Stimulated activated CD8-positive, alpha-beta memory T cell treated with anti-CD3 and anti-CD28 coated beads, Interleukin-7, amount 100 ng/mL, for 24 hours (primary cell): ENCODE measurements at places on chromosomes 12 and 14.

DNA sequence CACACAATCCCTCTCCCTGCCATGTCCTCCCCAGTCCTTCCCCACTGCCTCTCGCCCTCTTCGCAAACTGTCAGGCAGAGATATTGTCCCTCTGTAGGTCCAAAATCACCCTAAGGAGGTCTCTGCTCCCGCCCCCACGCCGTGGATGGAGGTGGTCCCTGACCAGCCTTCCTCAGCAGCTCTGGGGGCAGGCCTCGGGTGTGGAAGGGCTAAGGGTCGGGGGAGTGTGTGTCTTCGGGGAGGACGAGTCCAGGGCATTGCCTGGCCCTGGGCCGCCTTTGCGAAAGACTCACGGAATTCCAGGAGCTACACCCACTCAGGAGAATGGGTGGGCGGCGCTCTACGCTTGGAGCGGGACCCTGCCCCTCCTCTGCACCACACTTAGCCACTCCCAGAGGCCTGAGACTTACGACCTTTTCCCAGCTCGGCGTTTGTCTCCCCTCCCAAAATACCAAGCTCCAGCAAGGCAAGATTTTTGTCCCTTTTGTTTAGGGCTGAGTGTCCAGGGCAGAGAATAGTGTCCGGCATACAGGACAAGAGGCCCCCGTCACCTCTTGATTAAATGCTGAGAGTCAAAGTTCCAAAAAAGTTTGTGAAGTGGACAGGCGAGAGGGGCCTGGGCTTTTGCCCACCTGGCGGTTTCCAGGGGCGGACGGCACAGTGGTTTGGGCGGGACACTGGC lies 881 bp downstream of the PYGL start:
- DNase-seq: no peak

- no peak for DNase-seq
Measured at GRCh38 chr14:20609215-20610001, 18.2 kb upstream of the RNASE12 start.

DNA sequence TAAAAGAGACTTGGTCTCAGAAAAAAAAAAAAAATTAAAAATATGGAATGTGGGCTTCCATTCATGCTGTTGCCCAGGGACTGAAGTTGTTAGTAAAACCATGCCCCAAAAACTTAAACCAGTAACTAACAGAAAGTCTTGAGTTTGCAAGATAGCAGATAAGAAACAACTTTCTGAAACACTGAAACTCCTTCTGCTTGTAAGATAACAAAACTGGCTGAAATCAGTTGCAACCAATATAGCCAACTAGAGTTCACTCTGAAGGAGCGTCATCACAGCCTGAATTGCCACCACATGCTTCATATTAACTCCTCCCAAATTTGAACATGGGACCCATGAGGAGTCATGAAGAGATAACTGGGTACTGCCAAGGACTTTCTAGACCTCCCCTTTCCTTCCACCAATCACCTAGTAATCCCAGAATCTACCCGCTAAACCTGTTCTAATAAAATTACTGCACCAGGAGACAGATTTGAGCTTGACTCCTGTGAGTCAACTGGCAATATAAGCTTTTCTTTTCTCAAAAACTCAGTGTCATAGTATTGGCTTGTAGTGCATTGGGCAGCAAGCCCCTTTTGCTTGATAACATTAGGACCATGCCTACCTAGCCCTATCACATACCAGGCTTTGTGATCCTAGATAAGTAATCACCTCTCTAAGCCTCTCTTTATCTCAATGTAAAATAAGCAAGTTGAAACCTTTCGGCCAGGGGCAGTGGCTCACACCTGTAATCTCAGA lies 53.6 kb downstream of the R3HDM2 start:
- DNase-seq: no peak

GRCh38 chr12:50050410-50051098 lies 6.8 kb upstream of the ASIC1 start:
- no peak for DNase-seq

GRCh38 chr12:24436667-24437066 lies 487.2 kb upstream of the SOX5 start:
- no peak for DNase-seq

GRCh38 chr12:101407049-101407435 lies 530 bp downstream of the ARL1 start:
- peak; percentile 9 for DNase-seq

- DNase-seq: no peak
Measured at GRCh38 chr12:53500142-53500775, 824 bp upstream of the TARBP2 start.

DNA sequence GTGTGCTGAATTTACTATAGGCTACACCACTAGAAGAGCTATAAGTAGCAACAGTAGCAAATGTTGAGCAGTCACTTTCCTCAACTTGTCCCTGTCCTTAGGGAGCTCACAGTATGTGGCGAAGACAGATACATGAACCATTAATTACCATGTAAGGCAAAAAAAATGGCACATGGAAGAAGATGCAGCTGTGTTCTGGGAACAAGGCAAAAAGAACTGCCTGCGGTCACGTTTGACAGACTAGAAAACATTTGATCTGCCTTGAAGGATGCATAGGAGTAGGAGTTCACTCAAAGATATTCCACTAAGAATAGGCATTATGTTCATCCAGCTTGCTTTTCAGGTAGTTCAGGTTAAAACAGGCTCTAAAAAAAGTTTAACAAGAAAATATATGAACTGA lies 46.5 kb upstream of the IFNG-AS1 start:
- no peak for DNase-seq

- no peak for DNase-seq
Measured at GRCh38 chr14:53006931-53007562, 56.2 kb upstream of the FERMT2 start.

DNA sequence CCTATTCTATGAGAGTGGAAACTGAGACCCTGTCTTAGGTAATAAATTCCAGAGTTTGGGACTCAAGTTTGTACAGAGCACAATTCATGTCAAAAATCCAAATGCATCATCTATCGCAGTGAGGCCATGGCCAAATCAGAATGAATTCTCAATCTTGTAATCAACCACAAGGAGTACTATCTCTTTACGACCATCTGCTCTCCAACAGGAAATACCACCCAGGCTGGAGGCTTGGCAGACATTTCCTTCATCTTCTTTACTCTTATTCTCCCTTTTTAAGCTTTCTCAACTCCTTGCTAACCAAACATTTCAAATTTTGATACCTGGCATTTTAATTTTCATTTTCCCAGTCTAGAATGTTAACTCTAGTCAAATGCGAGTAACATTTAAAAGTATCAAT lies 32.7 kb upstream of the RNU6-7 start:
- DNase-seq: no peak

DNA sequence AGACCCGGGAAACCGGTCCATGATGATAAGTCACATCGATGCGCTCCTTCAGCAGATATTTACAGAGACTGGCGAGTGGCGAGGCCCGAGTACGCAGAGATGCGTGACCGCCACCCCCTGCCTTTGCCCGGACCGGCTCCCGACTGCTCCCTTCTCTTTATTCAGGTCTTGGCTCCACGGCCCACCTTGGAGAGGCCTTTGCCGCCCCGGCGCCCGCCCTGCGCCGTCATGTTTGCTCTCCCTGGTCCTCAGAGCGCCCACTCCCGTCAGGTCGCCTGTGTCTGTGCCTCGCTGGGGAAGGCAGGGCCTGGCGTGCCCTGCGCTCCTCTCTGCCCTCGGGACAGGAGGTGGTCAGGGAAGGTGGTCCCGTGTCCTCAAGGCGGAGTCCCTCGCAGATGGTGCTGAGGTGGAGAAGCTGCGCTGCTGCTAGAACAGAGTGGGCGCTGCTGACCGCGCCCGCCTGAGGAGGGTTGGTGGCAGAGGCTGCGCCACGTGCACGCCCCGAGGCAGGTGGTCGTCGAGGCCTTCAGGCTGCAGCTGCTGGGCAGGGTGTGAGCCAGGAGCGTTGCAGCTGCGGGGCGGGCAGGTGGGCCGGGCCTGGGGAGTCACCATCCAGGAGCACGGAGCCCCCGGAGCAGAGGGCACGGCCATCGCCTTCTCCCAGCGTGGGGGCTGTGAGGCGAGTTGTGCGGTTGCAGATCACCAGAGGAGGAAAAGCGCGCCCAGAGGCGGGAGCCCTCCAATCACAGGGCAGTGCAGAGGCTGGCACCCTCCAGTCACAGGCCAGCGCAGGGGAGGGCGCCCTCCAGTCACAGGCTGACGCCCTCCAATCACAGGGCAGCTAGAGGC lies 27.2 kb downstream of the DDX51 start:
- DNase-seq: no peak

DNA sequence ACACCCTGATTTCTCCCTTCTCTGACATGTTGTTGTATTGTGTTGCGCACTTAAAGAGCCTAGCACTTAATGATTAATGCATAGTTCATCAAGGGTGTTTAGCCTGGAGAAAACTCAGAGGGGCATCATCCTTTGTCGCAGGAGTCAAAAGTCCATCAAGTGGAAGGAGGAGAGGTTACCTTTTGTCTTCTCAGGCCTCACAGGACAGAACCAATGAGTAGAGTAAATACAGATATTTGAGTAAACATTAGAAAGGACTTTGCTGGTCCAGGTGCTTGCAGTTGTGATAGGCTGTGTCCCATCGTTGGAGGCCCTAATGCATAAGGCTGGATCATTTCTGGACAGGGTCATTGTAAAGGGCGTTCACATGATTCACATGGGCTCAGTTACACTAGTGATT lies 430.9 kb downstream of the PCNX1 start:
- no peak for DNase-seq

DNA sequence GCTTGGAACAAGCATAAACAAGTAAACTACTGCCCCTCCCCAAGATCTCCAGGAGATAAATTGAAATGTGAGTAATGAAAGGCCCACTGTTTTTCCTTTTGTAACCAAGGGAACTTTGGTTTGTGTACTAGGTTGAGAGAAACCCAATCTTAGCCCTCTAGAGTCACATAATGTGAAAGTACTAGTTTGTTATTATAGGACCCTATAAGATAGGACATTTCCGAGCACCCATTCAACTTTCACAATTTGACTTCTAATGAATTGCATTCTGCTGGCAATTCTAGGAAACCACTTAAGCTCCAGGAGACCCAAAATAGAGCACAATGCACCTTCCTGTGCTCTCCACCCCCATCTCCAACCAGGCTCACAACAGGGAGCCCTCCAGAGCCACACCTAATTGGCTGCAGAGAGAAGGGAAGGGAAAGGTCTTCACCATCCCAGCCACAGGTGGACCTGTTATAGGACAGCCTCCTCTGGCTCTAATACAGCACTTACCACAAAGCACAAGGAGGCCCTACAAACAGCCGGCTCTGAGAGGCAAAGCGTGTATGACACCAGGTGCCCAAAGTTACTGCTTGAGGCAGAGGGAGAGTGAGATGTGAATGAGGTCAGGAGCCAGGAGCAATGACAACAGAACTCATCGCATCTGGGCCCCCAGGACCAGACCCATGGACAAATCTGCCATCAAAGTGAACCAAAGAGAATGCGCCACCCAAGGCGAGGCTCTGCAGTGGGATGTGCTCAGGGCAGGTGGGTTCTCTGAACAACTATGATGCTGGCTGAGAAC lies 163.3 kb upstream of the NTF3 start:
- DNase-seq: no peak

GRCh38 chr12:55258303-55258702 lies 13.9 kb downstream of the OR6C74 start:
- DNase-seq: no peak

DNA sequence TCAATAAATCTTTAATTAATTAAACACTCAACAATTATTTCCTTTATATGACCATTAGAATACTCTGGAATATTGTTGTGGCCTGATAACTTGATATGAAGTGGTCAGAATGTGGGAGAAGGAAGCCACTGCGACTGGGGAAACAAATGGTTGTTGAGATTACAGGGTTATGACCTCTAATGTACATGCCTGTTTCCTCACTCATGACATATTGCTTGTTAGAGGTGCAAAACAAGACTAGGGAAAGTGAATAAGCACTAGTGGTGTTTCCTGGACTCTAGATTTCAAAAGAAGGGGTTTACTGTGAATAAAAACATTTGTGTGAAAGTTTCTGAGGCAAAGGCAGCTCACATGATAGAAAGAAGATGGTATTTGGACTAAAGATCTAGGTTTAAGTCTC lies 53.3 kb downstream of the STAB2 start:
- no peak for DNase-seq

DNA sequence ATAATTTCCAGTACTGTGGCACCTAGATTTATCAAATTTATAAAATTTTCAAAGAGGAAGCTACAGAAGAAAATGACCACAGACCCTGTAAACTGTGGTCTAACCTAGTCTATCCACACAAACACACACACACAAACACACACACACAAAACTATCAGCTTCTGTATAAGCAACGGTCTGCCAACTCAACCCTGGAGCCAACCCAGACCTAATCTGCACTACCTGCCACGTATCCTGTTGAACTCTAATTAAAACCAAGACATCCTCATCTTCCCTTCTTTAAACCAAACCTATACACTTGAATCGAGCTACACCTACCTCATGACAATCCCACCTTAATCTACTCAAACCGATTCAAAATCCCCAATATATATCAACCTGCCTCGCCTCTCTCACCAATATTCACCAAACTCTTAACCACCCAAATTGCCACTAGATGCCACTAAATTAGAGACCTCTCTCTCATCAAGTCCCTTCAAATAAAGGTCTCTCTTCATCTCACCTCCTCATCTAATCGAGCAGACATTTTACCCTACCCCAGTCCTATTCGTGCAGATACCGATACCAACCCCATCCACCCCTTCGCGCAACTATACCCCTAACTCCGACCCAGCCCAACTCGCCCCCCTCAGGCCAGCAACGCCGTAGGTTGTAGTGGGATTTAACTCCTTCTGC lies 808 bp downstream of the ACIN1 start:
- peak; percentile 46 for DNase-seq
